ENCODE measurements at places on chromosomes 3 and 15.

GRCh38 chr3:99357131-99357530 lies 281.3 kb upstream of the COL8A1 start:
- DNase-seq, result no peak

DNA sequence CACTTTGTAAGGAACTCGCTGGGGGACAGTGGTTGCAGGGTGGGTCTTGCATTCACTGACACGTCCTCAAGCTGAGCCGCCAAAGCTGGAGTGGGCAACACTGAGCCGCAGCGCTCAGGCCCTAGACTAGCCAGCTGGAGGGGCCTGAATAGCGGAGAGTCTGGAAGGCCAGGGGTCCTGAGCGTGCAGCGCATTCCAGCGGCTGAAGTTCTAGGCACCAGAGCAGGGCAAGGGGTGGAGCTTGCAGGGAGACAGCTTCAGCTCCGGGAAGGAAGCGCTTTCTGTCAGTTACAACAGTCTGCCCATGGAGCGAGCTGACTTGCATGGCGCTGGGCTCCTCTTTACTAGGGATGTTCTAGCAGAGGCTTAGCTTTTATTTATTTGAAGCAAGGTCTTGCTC lies 2.7 kb downstream of the MAP6D1 start:
- DNase-seq, result no peak

- DNase-seq, result no peak
Measured at GRCh38 chr15:96125721-96126415, 204.6 kb upstream of the NR2F2 start.

DNA sequence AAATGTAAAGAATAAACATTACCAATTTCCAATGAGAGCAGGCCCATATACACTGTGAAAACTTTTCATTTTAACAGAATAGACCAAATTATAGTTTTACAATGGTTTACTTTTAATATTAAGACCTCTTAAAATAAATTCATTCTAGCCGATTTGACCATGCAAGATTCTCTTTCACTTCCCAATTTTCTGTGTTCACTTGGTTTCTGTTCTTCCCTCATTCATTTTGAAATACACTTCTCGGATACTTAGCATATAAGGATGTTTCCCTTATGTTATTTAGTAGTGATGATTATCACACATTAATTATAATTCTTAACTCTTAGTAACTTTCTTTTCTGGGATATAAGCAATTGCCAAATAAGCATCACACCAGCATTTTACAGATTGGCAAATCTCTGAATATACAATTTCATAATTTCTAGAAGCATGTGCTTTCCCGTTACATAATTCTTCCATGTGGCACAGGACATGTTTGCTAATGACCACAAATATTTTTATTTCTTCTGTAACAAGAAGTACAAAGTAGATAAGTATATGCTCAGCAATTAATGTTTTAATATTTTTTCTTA lies 13.9 kb downstream of the OR5H15 start:
- DNase-seq, result no peak

- DNase-seq, result no peak
Measured at GRCh38 chr15:39752246-39752645, 30.4 kb downstream of the FSIP1 start.

GRCh38 chr15:96047255-96047931 lies 283.1 kb upstream of the NR2F2 start:
- DNase-seq, result no peak

- no peak for DNase-seq
Measured at GRCh38 chr3:156643729-156644389, 30.5 kb upstream of the TIPARP start.

DNA sequence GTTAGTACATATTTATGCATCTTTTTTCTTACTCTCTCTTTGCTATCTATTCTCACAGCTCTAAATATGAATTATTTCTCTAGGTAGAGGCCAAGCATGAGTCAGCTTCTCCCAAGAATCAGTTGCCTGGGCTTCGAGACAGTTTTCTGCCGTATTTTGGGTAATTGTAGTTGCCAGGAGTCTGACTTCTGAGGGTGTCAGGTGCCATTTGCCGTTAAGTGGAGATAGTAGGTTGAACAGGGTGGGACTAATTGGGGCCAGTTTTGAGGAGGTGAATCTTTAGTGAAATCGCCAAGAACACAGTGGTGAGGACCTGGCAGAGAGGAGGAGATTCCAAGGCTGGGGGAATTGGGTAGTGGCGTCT lies 7.8 kb upstream of the NRROS start:
- no peak for DNase-seq

DNA sequence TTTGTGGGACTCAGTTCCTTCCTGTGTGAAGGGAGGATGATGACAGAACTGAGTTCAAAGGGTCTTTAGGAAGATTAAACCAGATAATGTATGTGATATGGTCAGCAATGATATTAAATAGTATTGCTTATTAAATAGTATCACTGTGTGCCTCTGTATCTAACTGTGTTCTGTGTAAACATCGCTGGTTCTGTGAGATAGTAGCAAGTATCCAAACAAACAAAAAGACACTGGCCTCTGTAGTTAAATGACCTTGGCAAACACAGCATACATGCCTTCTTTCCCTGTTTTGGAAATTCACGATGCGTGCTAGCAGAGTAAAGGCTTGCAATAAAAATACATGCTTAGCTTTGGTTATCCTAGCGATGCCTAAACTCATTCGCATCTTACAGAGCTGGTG lies 76.1 kb downstream of the MESD start:
- DNase-seq, result no peak

DNA sequence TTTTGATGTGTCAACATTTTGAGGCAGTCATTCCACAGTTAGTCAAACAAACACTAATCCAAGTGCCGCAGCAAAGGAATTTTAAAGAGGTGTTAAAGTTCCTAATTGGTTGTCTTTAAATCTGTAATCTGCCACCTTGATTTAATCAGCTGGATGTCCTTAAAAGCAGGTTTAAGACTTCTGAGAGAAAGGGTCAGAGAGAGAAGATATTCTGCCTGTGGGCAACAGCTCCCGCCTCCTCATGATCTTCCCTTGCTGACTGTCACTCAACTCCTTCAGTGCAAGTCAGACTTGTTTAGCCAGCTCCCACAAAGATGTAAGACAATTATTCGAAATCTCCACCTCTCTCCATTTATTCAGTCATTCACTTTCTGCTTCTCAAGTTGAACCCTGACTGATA lies 92.6 kb upstream of the MYRIP start:
- DNase-seq, result no peak

DNA sequence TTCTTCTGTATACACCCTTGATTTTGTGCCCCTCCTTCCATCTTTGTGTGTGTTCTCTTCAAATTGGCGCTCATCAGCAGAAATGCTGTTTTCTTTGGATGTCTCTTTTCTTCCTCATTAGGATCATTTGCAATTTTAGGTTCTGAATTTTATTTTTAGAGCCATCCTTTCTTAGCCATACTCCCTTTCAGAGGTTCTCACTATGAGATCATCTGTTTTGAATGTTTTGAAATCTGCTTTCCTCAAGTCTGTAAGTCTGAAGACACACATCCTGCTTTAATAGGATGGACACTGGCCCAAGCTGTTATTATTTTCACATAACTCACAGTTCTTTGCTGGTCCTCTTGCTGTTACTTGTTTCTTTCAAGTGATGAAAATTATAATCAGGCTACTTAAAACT lies 124.8 kb downstream of the BDH1 start:
- no peak for DNase-seq

- peak; percentile 28 for DNase-seq
Measured at GRCh38 chr15:52528564-52529340, at the start of gene MYO5A. Gene MYO5A, minus strand, starts transcription at chr15:52528880. Its CDS starts 74 bp downstream, at chr15:52528806.

DNA sequence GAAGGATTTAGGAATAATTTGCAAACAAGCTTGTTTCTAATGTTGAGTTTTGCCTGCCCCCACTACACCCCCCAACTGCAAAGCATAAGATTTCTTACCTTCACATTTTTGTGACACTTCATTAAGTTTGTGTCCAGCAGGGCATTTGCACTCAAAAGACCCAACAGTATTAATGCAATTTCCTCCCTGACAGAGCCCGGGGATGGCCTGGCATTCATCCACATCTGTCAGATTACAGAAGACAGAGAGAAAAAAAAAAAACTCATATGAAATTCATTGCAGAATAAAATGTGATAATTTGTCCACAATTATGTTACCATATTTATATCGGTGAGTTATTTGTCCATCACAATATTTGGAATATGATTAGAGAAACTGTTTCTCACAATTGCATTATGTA lies 111.5 kb downstream of the FBN1 start:
- DNase-seq, result no peak

- no peak for DNase-seq
Measured at GRCh38 chr3:13148561-13149329, 75.5 kb upstream of the IQSEC1 start.

DNA sequence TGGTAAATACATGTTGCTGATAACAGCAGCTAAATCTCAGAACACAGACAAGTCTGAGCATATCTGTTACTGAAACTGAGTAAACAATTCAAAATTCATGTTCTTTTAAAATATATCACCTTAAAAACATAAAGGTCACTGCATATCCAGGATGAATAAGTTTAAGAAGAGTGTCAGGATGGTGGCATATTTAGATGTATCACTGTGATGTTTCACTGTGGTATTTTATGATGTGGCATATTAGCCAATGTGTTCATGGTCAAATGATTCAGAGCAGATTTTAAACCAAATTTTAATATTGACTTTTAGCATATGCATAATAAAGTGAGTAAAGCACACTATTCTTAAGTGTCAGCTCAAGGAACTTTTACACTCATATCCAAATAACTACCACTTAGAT lies 346.4 kb upstream of the DPPA4 start:
- no peak for DNase-seq

DNA sequence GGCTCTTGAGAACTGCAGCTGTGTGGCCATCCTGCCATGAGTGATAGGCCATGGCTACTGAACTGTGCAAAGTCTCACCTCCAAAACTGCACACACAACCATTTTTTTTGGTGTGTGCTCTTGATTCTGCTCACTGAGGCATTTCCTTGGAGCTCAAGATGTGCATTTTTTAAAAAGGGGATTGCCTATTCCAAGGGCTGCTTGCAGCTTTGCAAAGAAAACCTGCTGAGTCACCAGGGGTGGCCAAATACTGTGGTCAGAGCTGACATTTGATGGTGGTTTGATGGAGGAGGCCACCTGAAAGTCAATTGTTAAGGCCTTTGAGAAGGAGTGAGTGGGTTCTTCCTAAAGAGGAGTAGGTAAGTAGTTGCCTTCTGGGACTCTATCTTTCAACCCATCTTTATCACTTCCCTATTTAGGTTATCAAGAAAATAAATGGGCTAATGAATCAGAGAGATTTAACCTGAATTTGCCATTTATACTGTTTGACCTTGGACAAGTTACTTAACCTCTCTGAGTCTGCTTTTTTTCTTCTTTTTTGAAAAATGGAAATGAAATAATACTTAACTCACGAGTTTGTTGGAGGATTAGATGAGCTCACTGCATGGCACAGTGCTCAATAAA lies 87.9 kb downstream of the CHST2 start:
- DNase-seq, result no peak

DNA sequence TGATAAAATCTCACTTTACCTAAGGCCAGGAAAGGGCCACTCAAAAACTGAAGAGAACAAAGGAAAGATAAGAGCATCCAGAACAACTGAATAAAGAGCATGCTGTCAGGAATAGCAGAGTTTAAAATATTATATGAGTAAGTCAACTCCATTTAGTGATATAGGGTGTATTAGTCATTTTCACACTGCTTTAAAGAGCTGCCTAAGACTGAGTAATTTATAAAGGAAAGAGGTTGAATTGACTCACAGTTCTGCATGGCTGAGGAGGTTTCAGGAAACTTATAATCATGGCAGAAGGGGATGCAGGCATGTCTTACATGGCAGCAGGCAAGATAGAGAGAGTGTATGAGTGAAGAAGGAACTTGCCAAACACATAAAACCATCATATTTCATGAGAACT lies 778.0 kb upstream of the NECTIN3 start:
- DNase-seq, result no peak

GRCh38 chr3:47017504-47018268 lies 38.2 kb downstream of the NBEAL2 start:
- no peak for DNase-seq
